ENCODE measurements at places on chromosomes 5 and 9.

DNA sequence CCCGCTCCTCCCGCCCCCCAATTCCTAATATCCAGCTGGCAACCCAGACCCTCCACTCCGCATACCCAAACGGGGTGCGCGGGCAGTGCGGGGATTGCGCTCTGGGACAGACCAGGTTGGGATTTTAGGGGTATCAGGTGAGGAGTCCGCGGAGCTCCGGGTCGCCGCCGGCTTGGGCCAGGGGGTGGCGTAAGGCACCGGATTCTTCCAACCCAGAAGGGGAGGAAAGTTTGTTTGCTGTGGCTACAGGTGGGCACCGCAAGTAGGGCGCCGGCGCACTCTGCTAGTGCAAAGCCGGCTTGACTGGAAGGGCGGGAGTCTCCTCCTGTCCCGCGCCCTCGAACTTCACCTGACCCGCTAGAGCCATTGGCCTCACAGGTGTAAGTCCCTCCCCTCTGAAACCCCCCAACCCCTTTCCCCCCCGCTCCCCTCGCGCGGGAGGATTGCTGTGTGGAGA, 709 bp downstream of the IQGAP2 start:
- no peak for DNase-seq

GRCh38 chr5:124683917-124684555, 62.4 kb downstream of the ZNF608 start:
- DNase-seq: no peak

GRCh38 chr9:91884696-91885687, 65.0 kb downstream of the ROR2 start:
- no peak for DNase-seq

DNA sequence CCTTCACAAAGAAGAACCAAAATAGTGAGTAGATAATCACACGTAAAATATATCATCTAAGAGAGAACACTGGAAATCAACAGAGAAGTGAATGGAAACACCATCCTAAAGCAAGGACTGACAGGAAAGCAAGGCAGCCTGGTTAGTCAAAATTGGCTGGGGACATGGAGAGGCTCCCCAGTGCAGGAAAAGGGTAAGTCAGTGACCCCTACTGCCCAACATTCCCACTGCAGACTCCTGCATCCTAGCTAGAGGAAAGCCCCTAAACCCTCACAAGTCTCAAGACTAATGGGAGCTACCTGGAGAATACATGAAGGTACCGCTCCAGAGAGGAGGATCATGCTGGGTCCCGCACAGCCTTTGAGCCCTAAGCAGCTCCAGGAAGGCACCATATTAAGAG, 60.1 kb downstream of the ZDHHC21 start:
- no peak for DNase-seq

DNA sequence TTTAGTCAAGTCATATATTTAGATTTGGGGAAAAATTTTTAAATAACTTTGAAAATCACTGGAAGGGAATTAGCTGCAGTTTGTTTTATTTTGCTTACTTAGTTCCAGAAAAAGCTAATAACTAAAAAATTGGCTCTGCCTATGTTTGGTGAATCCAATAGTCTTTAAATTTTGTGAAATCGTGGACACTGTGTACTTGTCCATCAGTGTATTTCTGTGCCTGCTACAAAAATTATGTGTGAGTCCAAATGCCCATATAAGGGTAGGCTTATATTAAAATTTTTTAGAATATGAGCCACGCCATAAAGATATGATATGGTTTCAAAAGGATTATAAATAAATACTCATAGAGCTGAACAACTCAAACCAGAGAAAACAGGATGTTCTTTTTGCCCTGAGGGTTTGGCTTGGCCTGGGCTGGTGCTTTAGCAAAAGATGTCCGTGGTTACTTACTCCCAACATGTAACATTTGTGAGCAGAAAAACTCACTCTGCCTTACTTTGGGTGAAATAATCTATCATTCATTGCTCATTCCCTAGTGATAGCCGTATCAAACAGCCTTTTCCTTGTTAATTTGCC, 133.2 kb upstream of the PRLR start:
- no peak for DNase-seq

DNA sequence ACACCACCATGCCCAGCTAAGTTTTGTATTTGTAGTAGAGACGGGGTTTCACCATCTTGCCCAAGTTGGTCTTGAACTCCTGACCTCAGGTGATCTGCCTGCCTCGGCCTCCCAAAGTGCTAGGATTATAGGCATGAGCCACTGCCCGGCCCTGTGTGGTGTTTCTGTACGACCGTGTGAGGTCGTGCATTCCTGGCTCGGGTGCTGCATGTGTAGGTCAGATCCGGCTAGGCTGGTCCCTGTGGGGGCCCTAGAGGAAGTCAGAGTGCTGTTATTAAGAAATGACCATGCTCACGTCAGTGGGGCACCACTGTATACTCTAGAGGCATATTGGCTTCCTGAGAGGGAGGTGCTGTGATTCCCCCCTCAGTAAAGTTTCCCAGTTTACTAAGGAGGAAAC, 13.7 kb downstream of the WNK2 start:
- no peak for DNase-seq

DNA sequence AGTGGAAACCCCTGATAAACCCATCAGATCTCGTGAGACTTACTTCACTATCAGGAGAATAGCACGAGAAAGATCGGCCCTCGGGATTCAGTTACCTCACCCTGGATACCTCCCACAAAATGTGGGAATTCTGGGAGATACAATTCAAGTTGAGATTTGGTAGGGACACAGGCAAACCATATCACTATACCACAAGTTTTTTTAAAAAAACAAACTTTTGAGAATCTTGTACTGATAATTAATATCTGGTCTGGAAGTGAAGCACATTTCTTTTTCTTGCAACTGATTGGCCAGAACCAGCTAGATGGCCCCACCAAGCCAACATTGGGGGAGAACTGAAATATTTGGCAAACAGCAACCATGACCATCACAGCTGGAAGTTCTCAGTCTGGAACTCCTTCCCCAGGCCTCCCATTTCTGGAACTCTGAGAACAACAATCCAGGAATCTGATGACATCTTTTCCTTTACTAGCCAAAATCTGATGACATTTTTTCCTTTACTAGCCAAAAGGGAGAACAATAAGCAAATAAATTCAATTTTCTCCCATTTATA, 51.8 kb upstream of the CDKN2B start:
- DNase-seq: no peak

- no peak for DNase-seq
These were observed 449.6 kb downstream of the NTRK2 start for GRCh38 chr9:85118990-85119755.

GRCh38 chr9:95974389-95974788, 98.9 kb downstream of the ERCC6L2 start:
- DNase-seq: no peak

DNA sequence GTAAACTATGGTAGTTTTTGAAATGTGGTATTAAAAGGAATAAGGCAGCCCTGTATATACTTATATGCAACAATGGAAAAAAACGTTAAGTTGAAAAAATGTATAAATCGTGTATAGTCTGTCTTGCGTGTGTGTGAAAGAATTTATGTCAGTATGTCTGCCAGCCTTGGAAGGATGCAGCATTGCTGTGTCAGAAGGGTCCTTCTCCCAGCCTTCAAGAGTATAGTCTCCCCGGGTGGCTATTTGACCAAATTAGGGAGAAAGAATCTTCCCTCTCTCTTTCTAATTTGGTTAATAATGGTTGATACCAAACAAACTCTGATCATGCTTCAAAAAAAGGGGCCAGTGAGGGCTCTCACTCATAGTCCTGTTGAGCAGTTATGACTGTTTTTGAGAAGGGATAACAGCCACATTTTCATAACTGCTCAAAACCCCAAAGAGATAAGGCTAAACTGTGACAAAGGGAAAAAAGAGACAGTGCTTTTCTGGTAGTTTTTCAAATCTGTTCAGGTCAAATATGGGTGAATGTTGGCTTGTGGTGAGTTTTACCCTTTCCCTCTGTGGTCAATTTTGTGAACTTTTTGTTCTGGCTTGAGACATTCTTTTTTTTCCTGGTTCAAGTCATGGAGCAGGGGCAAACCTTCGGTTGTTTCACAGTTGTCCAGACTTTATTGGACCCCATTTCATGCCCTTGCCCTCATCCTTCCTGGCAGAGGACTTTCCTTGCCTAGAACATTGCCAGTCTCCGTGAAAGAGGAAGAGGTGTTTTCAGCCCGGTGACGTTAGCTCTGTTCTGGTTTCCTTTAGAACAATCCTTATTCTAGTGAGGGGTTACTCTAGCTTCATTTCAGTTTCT, 21.0 kb downstream of the SNX30 start:
- no peak for DNase-seq

- DNase-seq: no peak
These were observed 26.6 kb downstream of the MLANA start for GRCh38 chr9:5917273-5917672.

DNA sequence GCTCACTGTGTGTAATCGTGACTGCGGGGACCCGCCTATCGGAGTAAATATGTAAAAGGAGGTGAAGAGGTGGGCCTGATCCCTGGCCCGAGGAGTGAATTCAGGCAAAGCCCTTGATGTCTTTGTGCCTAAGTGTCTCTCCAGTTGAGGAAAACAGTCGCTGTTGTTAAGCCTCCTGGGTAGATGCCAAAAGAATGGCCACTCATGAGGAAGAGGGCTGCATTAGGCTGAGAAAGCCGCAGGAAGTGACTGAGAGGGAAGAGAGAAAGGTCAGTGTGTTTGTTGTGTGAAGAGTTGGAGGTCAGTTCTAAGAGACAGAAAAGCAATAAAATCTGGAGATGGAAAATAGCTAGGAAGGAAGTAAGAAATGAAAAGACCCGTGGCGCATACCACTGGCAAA, 35.8 kb upstream of the PIP5K1B start:
- DNase-seq: no peak

- DNase-seq: no peak
These were observed 45.8 kb downstream of the KIAA1958 start for GRCh38 chr9:112532427-112532826.

DNA sequence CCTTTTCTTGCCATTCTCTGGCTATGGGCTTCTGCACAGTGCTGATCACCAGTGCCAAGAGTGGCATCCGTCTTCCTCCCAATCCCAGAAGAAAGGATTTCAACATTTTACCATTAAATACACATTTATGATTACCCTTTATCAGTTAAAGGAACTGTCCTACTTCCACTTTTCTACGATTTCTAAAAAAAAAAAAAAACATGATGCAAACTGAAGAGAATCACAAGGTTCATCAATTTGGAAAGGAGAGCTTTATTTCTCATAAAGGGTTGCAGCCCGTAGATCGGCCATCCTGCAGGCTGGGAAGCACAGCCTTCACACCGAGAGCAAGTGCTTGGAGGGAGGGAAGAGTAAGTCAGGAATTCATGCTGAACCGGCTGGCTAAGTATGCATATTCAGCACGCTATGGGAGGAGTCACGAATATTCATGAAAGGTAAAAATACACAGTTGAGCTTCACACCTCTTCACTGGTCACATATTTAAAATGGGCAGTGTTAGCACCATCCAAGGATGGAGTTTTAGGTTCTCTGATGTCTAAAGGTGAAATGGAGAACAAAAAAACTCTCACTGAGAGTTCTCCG, 52.5 kb upstream of the SEMA4D start:
- no peak for DNase-seq

DNA sequence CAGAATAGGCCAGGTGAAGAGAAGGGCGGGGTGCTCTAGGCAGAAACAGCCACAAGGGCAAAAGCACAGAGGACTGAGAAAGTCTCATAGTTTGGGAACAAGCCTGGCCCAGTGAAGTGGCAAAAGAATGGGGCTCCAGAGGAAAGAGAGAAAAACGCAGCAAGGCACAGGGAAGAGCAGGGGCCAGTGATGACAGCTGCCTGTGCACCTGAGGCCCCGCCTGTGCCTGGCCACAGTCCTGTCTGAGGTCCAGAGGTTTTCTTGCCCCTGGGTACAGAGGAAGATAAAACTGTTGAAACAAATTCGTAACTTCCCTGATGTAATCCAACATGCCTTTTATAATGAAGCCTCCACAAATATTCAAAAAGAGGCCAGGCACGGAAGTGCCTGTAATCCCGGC, 22.0 kb downstream of the FRRS1L start:
- no peak for DNase-seq

DNA sequence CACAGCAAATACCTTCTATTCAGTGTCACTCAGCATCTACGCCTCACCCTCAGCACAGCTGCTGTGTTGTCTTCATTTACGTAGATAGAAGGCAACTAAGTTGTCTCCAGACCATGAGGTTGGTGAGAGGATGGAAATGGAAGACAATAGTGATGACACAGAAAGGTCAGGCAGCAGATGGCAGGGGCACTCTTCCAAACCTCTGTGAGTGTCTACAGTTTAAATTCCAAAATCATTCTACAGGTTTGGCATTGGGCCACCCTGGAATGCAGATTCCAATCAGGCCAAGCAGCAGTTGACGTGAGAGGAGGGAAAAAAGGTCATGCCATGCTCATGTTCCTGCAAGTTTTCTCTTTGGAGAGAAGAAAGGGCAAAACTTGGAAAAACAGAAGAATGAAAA, 68.7 kb upstream of the ADAMTSL1 start:
- no peak for DNase-seq

DNA sequence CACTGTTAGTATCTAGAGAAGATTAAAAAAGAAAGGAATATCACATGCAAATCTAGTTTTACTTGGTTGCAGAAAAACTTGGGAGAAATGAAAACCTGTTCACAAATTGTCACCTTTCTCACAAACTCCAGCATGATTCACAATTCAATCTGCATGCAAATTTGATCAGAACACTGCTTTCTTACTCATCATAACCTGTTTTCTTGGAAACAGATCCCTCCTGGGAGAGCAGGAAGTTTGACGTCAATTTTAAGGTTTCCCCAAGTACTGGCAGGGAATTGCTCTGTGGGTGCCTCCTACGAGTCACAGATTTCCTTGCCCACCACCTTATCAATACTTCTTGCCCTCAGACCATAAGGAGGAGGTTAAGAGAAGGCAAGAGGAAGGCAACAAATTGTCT, 30.2 kb upstream of the HTR4 start:
- DNase-seq: no peak

DNA sequence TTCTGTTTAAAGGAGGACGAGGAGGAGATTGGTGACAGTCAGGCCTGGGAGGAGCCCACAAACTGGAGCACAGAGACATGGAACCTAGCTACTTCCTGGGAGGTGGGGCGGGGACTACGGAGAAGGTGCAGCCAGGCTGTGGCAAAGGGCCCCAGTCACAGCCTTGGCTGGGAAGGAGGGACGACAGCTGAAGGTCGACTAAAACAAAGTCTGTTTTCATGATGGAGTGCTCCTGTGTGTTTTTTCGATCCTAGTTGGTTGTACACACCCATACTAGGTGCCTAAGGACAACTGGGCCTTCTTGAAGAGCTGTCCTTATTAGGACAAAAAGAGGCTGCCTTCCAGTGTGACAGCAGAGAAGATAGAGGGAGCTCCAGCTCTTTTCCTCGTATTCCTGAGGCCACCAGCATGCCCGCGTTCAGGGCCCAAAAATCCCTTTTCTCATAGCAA, 2.9 kb downstream of the CCDC107 start:
- no peak for DNase-seq

DNA sequence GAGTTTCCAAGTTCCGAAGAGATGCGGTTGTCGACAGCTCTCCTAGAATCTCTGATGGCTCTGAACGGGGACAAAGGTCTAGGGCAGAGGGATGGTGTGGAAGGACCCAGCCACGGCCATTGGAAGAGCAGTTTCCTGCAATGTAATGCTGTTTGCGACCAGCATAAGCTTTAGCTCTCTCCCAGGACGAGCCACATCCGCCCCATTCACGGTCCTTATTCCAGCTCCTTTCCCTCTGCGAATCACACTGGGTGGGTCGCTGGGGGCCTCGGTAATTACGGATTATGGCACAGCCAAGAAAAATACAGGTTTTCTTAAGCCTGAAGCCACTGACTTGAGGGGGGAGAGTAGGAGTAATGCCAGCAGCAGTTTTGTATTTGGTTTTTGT, 22.7 kb downstream of the ANXA2R start:
- DNase-seq: no peak
